Spleen (tissue), 13 donors: ENCODE measurements at places on chromosomes 7 and 10.

GRCh38 chr7:118286131-118286530 is 61.6 kb downstream of the ANKRD7 start:
- DNase-seq: no peak

- DNase-seq: no peak
These were observed 102.3 kb downstream of the JAZF1 start for GRCh38 chr7:28078036-28078901.

DNA sequence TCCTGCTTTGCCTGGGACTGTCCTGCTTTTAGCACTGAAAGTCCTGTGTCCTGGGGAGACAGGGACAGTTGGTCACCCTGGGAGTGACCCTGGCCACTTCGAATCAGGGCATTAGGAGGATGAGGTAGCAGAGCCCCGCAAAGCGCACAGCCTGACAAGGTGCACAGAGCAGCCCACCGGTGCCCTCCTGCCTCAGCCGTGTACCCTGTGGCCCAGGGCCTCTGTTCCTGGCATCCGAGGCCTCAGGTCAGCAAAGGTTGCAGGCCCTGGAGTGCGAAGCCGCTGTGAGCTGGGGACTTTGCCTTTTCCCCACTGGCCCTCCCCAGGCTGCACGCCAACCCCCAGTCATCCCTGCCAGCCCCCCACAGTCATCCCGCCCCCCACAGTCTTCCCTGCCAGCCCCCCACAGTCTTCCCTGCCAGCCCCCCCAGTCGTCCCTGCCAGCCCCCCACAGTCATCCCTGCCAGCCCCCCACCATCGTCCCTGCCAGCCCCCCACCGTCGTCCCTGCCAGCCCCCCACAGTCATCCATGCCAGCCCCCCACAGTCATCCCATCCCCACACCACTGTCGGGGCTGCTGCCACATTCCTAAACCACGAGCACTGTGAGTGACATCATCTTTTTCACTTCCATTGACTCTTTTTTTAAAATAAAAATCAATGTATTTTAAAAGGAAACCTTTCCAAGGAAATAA is 91.8 kb downstream of the RGS10 start:
- DNase-seq: no peak

- no peak for DNase-seq
These were observed 96.8 kb upstream of the AGR3 start for GRCh38 chr7:16978358-16979244.

DNA sequence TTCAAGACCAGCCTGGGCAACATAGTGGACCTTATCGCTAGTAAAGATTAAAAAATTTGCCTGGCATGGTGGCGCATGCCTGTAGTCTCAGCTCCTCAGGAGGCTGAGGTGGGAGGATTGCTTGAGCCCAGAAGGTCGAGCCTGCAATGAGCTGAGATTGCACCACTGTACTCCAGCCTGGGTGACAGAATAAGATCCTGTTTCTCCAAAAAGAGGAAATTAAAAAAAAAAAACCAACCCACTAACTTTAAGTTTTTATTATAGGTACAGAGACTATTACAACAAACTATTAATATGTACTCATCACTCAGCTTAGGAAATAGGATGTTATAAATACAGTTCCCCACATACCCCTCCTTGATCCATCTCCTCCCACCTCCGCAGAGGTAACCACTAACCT is 30.2 kb downstream of the DHTKD1 start:
- DNase-seq: peak; percentile 11

GRCh38 chr10:19683356-19683755 is 132.9 kb upstream of the PLXDC2 start:
- DNase-seq: no peak

- DNase-seq: peak; percentile 73
These were observed 187.9 kb downstream of the PLXDC2 start for GRCh38 chr10:20004087-20004523.

GRCh38 chr7:139630643-139631519 is 107.4 kb downstream of the CLEC2L start:
- no peak for DNase-seq

- DNase-seq: no peak
These were observed 31.8 kb upstream of the ELFN1 start for GRCh38 chr7:1638215-1638661.

GRCh38 chr10:16988900-16989299 is 140.7 kb downstream of the CUBN start:
- no peak for DNase-seq

DNA sequence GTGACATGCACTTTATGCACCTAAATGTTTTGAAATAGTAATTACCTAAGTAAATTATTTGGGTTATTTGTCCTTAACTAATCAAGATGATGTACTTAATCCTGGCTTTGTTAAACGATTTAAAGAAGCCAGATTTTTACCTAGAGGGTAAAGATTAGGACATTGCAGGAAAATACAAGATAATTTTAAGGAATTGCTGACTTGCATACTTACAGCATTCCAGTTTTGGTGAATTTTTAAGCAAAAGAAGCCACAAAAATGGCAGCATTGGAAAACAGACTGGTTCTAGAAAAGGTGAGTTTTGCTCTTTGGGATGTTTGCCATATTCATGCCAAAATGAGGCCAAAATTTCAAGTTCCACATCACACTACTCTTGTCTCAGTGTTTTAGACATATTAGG is 33.4 kb downstream of the BCAP29 start:
- DNase-seq: no peak

DNA sequence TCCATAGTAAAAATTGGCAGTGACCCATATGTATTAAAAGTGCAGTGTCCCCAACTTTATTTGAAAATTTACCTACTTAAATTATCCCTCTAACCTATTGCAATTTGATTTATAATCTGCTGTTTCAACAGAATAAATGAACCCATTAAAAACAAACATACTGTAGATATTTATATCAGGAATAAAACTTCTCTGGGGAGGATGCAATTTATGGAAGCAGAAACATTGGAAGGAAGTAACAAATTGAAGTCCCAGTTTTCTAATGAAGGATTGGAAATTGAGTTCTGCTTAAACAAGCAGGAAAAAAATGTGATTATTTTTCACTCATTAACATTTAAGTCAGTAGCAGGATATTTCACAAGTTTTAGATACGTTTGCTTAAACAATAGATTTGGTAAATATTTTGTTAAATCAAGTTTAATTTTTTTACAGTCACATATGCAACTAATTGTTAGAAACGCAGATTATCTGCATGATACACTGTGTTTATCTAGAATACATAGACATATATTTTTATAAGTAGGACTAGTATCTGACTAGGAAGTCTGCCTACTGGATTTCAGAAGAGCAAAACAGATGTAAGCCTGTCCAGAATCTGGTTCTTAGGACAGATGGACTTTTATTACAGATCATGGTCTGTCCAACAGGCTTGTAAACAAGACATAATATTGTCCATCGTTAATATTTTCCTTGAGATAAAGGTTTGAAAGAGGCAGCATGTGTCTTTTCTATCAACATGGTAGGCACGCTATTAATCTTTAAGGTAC is 5.3 kb downstream of the AGMO start:
- no peak for DNase-seq

GRCh38 chr10:3754727-3755439 is 30.1 kb downstream of the KLF6 start:
- no peak for DNase-seq

- DNase-seq: no peak
These were observed 120.8 kb upstream of the NOBOX start for GRCh38 chr7:144524271-144524670.

GRCh38 chr10:24926557-24926956 is 25.8 kb downstream of the PRTFDC1 start:
- no peak for DNase-seq

- DNase-seq: peak; percentile 74
These were observed 38.2 kb upstream of the DPYSL4 start for GRCh38 chr10:132148261-132149251.

DNA sequence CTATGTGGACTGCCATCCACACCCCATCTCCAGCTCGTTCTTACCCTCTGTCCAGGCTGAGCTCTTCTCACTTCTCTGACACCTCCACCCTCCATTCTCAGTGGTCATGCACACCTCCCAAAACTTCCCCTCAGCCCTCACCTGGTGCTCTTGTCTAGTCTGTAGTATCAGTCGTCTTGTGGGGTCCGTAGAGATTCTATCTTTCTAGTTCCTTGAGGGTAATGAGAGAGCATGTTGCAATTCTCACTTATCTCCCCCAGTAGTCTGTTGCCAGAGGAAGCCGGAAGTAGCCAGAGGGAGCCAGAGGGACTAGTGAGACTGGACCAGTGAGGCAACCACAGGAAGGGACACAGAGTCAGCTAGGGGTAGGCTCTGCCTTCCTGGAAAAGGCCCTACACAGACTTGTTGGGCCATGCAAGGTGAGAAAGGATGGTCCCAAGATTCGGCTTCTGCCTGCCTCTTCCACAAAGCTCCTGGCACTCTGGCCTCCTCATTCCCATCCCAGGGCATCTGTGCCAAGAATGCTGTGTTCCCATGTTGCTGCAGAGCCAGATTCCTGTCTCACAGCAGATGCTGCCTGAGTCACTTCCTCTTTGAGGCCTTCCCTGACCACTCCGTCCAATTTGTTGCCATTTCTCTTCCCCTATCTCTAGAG is 50.6 kb upstream of the DUSP5 start:
- peak; percentile 63 for DNase-seq

GRCh38 chr10:93160829-93161228 is 87.1 kb downstream of the CYP26A1 start:
- no peak for DNase-seq

- DNase-seq: no peak
These were observed 37.8 kb upstream of the CACUL1 start for GRCh38 chr10:118792526-118792925.

GRCh38 chr7:33091111-33091531 is 18.1 kb downstream of the RP9 start:
- DNase-seq: no peak

GRCh38 chr10:80356989-80357850 is 639 bp downstream of the DYDC2 start:
- no peak for DNase-seq

DNA sequence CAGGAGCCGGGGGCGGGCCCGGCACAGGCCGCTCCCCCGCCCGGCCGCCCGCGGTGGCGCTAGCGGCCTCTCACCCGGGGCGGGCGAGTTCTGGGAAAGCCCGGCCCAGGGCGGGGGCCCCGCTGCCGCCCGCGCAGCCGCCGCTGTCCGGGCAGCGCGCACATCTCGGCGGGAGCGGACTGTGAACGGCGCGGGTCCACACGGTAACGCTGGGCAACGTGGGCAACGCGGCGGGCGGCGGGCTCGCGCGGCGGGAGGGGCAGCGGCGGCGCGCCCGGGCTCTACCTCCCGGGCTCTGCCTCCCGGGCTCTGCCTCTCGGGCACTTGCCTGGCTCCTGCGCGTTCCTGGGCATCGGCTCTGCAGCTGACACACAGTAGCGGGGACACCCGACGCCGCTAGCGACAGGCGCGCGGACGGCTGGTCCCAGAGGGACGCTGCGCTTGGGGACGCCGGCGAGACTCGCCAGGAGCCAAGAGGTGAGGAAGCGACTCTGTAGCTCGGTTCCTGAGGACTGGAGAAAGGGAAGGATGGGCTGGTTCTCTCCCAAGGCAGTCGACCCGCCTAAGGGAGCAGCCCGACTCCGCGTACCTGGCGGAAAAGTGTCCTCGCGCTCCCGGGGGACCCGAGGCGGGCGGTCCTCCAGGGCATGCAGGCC is at the start of gene PLCE1:
Gene PLCE1 (plus strand): TSS at position 150 of the 656 bp plus-strand sequence. CDS start 37,116 bp downstream, outside the sequence.
- DNase-seq: peak; percentile 77

DNA sequence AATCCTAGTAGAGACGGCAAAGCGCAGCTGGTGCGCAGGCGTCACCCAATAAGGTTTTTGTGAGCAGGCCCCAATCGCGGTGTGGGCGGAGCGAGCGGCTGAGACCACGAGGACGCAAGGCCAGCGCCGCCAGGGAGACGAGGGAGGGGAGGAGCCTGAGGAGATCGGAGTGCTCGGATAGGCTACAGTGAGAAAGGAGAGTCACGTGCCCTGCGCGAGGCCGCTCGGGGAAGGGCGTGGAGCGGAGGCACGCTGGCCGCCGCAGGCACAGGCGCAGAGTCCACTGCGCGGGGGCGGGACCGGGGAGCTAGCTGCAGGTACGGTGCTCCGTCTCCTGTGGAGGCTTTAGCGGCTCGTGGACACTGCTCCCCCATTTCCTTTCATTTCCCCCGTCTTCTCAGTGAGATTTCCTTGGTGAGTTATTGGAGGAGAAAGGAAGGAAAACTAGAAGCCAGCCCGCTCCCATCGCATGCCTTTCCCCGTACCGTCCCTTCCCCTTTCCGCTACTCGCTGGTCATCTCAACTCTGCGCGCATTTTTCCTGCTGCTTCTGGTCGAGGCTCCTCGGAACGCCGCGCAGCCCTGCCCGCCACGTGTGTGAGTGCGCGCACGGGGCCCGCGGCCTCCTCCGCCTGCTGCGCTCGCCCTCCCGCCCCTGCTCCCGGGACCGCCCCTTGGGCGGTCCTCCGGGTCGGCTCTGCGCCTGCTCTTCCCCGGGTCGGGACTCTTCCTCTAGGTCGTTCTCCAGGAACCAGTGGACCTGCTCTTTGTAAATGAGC is at the start of gene THNSL1:
Gene THNSL1 (plus strand): TSS at position 237 of the 778 bp plus-strand sequence. CDS start 6,612 bp downstream, outside the sequence.
- peak; percentile 98 for DNase-seq

GRCh38 chr7:30034501-30034900 is 6.3 kb downstream of the PLEKHA8 start:
- DNase-seq: no peak
